ENCODE measurements at places on chromosomes 7 and 10.

DNA sequence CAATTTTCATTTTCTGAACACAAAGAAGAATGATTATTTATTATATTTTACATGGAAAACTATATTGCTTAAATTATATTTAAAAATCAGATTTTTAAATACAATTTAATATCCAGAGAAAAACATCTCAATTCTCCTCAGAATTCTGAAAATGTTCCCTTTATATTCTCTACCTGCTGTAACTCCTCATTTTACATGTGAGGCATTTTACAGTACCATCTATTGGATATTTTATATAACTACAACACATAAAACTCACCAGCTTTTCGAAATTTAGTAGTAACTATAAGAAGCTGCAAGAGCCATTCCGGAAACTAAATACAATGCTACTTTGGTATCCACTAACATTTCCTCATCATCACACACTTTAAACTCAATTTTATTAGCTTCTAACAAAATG, 264.6 kb downstream of the DGKB start:
- no peak for DNase-seq

- DNase-seq, result no peak
Observed at GRCh38 chr10:58253184-58253583, 14.5 kb downstream of the IPMK start.

DNA sequence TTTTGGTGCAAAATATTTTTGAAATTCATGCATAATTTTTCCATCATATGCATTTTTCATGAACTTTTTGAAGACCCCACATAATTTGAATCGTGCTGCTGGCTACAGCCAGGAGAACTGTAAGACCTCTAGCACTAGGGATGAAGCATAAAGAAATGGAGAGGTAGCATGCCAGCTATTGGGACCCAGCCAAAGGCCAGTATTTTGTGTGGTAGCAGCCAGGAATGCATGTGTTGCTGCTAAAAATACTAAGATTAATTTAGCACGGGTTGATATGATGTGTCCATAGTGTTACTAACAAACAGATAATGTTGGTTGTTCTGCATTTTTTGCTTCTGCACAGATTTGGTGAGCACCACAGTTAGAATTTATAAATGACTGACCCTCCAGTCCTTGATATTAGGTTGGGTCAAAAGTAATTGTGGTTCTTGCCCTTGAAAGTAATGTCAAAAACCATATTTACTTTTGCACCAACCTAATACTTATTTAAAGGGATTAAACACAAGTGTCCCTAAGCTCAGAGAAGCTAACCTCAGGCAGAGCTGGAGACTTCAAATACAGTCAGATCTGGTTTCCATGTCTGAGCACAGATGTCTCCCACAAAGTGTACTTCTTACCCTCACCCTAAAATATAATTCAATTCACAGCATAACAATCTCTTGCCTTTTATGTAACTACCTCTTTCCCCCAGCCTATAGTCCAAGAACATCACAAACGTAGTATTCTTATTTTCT, 54.1 kb upstream of the NPSR1 start:
- DNase-seq, result no peak

DNA sequence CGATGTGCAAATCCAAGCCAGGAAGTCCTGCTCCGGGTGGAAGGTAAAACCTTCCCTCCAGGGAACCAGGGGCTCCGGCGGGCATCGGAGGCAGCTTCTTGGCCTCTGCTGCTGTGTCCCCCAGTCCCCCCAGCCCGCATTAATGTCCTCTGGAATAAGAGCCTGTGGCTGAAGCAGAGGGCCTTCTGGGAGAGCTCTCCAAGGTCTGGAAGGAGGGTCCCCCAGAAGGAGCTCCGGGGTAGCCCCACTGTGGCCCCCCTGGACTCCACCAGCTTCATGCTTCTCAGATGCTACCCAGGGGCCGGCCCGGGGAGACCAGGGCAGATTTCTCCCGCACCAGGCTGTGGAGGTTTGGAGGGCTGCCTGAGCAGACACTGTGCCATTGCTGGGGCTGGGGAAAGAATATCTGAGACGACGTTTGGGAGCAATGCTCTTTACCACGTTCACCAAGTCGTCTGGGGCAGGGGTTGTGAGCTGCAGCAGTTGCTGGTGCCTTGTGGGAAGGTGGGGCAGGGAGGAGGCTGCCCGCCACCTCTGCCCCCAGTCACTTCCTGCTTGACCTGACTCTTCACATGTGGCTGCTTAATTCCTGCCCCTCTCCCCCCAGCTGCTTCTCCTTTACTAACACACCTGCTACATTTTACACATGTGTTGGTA, 8.3 kb downstream of the ZNF853 start:
- DNase-seq, result no peak

DNA sequence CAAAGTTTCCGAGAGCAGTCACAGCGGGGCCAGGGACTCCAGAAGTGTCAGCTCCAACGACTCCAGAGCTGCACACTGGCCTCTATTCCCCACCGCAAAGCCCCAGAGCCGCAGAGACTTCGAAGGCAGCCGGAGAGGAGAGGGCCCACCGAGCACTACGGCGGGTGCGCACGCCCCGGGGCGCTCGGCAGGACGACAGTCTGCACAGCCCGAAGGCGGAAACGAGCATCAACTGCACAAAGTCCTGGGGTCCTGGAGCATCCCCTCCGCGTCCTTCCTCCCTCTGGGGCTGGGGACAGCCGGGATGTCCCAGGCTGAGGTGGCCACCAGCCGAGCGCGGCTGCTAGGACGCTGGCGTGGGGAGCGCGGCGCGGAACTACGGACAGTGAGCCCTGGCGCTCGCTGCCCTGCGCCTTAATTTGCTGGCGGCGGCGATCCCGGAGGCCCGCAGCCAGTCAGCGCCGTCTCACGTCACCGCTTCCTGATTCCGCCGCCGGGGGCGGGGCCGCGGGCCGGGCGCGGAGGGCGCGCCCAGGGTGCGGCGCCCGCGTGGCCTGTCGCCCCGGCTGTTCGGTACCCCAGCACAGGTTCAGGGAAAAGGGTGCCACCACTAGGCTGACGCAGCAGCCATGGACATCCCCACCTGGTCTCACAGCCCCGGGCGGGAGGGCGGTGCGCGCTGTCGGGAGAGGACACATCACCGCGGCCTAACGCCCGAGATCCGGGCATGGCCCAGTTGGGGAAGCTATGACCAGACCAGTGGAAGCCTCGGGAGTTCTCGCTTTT, at the start of gene TBX20:
Gene TBX20, minus strand, starts transcription at position 391 of the 786 bp plus-strand sequence. CDS start 480 bp downstream, outside the sequence.
- DNase-seq, result peak; percentile 62
